ENCODE measurements at places on chromosomes 2 and 18.

DNA sequence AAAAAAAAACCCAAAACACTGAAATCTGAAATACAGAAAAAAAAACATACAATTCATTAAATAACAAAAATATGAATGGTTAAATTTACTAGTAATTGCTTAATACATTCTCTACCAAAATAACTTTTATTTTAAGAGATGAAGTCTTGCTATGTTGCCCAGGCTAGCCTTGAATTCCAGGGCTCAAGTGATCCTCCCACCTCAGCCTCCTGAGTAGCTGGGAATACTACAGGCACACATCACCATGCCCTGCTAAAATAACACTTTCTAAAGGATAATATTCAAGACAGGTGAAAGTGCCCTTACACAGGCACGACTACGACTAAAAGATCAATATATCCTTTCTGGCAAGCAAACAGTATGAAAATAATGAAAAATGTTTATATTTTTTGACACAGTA lies 9.5 kb downstream of the USP34 start:
- no peak for DNase-seq

DNA sequence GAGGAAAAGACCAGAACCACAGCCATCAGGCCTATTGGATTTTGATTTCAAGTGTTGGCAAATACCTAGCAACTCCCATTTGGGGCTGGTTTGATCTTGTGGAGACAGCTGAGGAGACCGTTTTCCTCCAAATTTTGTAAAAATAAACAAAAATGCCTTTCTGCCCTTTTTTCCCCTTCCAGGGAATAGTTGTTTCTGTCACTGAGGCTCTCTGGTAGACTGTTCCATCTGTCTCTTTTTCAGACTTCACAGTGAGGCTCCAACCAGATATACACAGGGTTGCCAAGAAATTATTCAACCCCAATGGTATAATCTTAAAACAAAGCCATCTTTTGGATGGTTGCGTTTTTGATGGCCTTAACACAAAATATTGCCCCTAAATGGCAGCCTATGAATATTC lies 115.7 kb downstream of the ACOXL start:
- DNase-seq: no peak

DNA sequence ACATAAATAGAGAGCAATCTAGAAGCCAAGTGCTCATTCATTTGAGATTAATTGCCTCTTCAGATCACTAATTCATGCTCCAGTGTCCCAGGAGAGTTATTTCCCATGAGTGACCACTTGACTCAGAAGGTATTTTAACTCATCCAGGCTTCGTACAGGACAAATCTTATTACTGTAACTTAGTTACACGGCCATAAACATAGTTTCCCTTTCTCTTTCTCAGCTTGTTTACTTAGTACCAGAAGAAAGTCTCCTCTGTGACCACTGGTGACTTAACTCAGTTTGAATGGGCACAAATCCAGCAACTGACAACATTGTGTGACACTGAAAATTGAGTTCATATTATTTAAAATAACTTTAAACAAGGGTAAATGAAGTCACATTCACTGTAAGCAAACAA lies 25.3 kb downstream of the MMADHC start:
- no peak for DNase-seq

- DNase-seq: no peak
Measured at GRCh38 chr2:45459860-45460259, 151.2 kb downstream of the SRBD1 start.

DNA sequence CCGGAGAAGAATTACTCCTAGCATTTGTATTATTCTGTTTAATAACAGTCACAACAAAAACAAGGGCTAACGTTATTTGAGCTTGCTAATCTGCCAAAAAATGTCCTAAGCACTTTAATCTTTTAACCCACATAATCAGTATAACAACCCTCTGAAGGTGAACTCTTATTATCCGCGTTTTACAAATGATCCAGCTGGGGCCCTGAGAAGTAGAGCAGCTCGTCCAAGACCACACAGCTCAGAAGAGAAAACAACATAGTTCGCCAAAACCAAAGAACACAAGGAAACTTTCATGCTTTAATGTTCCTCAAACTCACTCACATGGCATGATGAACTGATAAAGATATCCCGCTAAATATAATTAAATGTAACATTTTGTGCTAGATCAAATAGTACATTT lies 159.7 kb upstream of the ZNF236 start:
- DNase-seq: no peak

- DNase-seq: no peak
Measured at GRCh38 chr2:23065936-23066335, 319.0 kb upstream of the KLHL29 start.

GRCh38 chr2:204718607-204719006 lies 173.3 kb downstream of the PARD3B start:
- no peak for DNase-seq

GRCh38 chr2:177073611-177074010 lies 139.0 kb upstream of the HNRNPA3 start:
- DNase-seq: no peak

GRCh38 chr2:147236601-147237000 lies 608.2 kb upstream of the ACVR2A start:
- DNase-seq: no peak

DNA sequence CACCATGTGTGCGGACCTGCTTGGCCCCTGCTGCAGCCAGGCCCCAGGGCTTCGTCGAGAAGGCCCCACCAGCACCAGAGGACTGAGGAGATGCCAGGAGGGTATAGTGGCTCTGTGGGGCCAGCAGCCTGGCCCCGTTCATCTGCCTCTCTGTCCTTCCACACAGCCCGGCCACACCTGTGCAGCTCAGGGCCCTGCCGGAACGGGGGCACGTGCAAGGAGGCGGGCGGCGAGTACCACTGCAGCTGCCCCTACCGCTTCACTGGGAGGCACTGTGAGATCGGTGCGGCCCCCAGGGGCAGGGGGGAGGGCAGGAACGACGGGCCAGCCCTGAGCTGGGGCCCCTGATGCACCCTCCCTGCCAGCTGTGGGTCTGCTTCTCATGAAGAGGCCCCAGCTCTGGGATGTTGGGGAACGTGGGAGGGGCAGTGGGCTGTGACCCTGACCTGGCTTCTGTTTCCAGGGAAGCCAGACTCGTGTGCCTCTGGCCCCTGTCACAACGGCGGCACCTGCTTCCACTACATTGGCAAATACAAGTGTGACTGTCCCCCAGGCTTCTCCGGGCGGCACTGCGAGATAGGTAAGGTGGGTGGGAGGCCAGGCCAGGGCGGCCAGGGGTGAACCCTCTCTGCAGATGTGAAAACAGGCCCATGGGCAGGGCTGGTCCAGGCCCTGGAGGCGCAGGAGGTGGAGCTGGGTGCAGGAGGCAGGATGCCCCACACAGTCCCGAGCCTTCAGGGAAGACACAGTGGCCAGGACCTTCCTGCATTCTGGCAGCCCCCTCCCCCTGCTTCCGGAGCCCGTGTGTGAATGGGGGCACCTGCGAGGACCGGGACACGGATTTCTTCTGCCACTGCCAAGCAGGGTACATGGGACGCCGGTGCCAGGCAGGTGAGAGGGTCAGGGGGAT lies 50.3 kb downstream of the MTERF4 start:
- DNase-seq: no peak

DNA sequence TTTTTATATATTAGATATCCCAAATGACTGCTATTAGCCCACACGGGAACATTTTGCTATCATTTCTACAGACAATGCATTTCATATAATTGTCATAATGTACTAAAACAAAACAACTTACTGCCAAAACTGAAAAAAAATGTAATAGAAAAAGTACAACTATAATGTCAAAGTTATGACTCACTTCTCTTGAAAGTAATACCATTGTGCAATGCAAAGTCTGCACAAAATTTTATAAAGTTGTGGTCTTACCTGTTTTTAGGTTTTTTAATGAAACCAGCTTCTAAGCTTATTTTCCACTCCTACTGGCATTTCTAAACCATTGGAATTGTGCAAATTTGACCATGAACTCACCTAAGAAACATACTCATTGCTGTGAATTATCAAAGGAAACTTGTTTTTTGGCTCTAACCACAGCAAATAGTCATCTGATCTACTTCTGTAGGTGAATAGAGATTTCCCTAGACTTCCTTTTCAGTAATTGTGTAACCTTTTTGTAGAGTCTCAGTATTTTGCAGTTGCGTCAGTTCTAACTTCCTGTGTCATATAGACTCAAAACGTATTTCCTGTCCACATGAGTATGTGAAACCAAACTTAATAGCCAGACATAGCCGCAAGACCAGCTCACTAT lies 31.9 kb upstream of the TFPI start:
- no peak for DNase-seq

DNA sequence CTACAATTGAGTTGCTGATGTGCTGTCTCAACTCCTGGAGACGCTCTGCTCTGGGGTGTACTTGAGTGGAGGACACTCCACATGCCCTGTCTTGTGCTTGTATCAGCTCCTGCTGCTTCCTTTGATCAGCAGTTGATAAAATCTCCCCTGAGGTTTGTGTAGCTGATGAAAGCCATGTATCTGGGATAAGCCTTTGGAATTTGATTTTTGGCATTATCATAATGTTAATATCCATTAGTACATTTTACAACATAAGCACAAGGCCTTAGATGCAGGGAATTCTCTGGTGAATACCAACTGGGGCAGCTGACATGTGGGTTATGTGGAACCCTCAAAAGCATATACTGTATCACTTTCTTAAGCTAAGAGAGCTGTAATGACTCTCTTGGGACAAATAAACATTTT lies 222.7 kb upstream of the ITGA4 start:
- peak; percentile 63 for DNase-seq

DNA sequence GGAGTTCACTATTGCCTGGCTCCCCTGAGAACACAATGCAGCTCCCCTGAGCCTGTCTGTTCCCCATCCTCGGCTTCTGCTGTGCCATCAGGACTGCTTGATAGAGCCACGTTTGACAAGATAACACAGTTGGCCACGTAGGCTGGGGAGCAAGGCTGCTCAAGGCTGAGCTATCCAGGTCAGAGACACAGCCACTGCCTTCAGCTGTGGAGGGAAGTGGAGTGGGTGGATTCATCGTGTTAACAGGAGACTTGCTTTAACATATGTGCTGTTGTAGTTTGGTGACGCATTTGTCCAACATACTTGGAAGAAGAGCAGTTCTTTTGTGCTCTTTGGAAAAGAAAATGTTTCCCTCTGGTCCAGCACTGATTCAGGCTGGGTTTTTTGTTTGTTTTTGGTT lies 68.8 kb downstream of the WDSUB1 start:
- no peak for DNase-seq

- DNase-seq: peak; percentile 66
Measured at GRCh38 chr18:55400590-55401541, 187.1 kb downstream of the TCF4 start.

- peak; percentile 73 for DNase-seq
Measured at GRCh38 chr2:39696838-39697237, 31.1 kb downstream of the TMEM178A start.

GRCh38 chr18:75114231-75114764 lies 94.6 kb downstream of the PTGR3 start:
- no peak for DNase-seq

DNA sequence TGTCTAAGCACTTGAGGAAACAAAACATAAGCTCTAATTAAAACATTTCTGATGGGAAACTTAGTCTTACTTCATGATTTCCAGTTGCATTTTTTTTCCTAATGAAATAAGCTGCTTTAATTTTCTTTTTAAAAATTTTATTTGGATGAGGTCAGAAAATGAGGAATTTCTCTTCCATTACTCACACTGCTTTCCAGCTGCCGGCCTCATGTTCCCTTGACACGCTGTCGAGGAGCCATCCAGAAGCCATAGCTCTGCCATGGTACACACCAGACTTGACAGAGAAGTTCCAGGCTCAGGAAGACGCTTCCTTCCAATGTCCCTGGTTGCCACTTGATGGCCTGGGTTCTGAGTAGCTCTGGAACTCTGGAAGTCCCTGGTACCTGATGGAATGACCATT lies 12.1 kb upstream of the MAPRE2 start:
- no peak for DNase-seq

GRCh38 chr18:49017813-49018553 lies 67.2 kb upstream of the SMAD7 start:
- DNase-seq: no peak

- DNase-seq: no peak
Measured at GRCh38 chr2:230928701-230929380, 3.8 kb upstream of the GPR55 start.

- no peak for DNase-seq
Measured at GRCh38 chr2:30139131-30139870, 7.5 kb upstream of the YPEL5 start.

DNA sequence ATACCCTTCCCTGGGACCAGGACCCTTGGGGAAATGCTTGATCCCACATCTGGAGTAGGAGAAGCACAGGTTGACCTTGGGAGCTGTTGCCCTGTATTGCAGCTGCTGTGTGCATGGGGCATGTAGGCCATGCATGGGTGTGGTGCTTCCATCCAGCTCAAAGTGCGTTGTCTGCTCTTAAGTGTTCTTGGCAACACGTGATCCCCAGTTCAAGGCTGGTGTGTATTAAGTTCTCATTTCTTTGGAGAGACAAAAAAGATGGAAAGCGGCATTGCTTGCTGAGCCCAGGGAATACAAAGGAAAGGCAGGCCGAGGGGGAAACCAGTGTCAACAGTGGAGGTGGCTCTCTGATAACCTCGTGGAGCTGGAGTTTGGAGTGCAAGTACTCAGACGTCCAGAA lies 110.7 kb downstream of the RTP5 start:
- peak; percentile 50 for DNase-seq

DNA sequence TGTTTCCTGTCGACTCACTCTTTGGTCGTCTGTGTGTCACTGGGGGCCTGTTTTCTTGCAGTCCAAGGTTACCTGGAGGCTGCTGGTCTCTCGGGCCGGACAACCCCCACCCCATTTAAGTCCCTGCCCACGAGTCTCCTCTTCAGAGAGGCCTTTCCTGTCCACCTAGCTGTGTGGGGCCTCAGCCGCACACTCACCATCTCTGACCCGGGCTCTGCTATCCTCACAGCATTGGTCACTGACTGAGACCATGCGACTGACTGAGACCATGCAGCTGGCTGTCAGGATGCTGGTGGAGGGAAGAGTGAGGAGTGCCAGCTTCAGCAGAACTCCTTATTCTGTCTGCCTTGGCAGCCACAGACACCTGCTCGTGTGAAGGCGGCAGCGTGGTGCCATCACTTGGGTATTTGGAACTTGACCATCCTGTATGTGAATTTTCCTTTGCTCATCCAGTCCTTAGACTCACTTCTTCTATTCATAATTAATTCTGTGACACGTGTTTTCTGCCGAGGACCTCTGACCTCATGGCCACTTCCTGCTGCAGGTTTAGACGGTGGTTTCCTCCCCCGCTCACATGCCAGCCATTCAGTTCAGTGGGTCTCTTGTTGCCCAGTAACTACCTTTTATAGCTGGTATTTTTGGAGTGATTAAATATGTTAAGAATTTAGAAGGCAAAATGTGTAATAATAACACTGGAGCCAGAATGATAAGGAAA lies 47.5 kb upstream of the ASB1 start:
- no peak for DNase-seq

GRCh38 chr2:34353509-34354113 lies 754.5 kb upstream of the FAM98A start:
- DNase-seq: no peak

All from umbilical cord (tissue), 2 donors.